Activated T-helper 1 cell treated with anti-CD3 and anti-CD28 coated beads, Interleukin-12 subunit alpha, Interleukin-12 subunit beta, Interleukin-2, Interleukin-4 antibody, amounts not matched to agents 30 ng/mL and 10 ng/mL and 1 ng/mL, durations not matched to agents 14 hours and 24 hours and 36 hours (primary cell): ENCODE measurements at places on chromosomes 11 and 22. TPM values are rescaled to one million over a fixed set of nuclear protein-coding genes. Genes with fewer than 3 reads are reported as not detected.

- DNase-seq: no peak
- H3K36me3 ChIP-seq: no peaks in the 10 kb centered on the region
- no peaks in the 10 kb centered on the region for H3K4me1 ChIP-seq
- peaks cover 3% of the 10 kb centered on the region for H3K27me3 ChIP-seq
- H3K4me3 ChIP-seq: no peak overlapping the region
Measured at GRCh38 chr11:16040151-16040550, 316.2 kb downstream of the SOX6 start.

RFPL2 gene
- total RNA-seq: 0.26 and 0.42 TPM in 2 replicates

- H3K4me3 ChIP-seq: no peak overlapping the region
- no peaks in the 10 kb centered on the region for H3K27me3 ChIP-seq
- no peak for DNase-seq
- no peaks in the 10 kb centered on the region for H3K36me3 ChIP-seq
Measured at GRCh38 chr22:44924710-44925109, 85.1 kb downstream of the PHF21B start.

GRCh38 chr11:11028017-11028692 is 170.3 kb upstream of the ZBED5 start:
- H3K4me1 ChIP-seq: no peaks in the 10 kb centered on the region
- no peaks in the 10 kb centered on the region for H3K36me3 ChIP-seq
- no peak overlapping the region for H3K27ac ChIP-seq

GRCh38 chr11:10439351-10439750 is 15.7 kb upstream of the AMPD3 start:
- no peak for DNase-seq
- H3K36me3 ChIP-seq: no peaks in the 10 kb centered on the region
- H3K27me3 ChIP-seq: peaks cover 11% of the 10 kb centered on the region
- peaks cover 25% of the 10 kb centered on the region for H3K4me1 ChIP-seq
